Activated T-cell treated with anti-CD3 and anti-CD28 coated beads, Interleukin-2, amount 50 U/mL, for 72 hours (primary cell): ENCODE measurements at places on chromosomes 1 and 21. TPM values are rescaled to one million over a fixed set of nuclear protein-coding genes. Genes with fewer than 3 reads are reported as not detected.
A peak's percentile ranks its signal among the peaks of the same experiment; 100 is the strongest.

Gene NTRK1
- 16.8 TPM for total RNA-seq

Gene DOCK7
- total RNA-seq: 7.6 TPM

Gene FMO3
- total RNA-seq: not detected

Gene S100A2
- total RNA-seq: 1.7 TPM

Gene SPRR2D
- total RNA-seq: not detected

Gene NME7
- total RNA-seq: 6.2 TPM

Gene NLRP3
- 0.38 TPM for total RNA-seq

Gene DESI2
- total RNA-seq: 41.0 TPM

Gene APCS
- not detected for total RNA-seq

Gene ALG14
- 3.4 TPM for total RNA-seq

Gene CR2
- 0.07 TPM for total RNA-seq

Gene VHLL
- total RNA-seq: 0.91 TPM

Gene GJA9
- total RNA-seq: not detected

Gene OR2AK2
- total RNA-seq: not detected

Gene LMX1A
- not detected for total RNA-seq

Gene PGLYRP4
- 0.21 TPM for total RNA-seq

Gene PLEKHG5
- 2.6 TPM for total RNA-seq

DNA sequence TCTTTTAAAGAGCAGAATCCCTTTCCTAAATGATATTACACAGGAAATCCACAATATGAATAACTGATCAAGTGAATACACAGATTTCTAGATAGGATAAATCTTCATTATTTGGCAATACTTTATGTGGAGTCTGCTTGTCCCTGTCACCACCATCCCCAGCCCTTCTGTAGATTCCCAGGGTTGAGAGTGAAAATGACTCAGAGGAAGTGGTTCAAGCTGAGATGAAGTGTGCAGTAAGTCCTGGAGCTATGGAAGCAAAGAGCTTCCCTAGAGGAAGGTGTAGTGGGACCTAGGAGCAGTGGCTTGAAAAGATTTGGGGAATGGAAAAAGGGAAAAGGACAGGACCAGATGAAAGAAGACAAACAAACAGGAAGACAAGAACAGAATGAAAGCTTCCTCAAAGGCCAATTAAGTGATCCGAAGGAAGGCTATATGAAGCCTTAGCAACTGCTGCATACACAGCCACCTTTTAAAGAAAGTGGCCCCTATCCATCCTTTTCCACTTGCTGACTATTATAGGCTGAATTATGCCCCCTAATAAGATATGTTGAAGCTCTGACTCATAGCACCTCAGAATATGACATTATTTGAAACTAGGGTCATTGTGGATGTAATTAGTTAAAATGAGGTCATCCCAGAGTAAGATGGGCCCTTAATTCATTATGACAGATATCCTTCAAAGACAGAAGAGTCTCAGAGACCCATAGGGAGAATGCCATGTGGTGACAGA, 96.5 kb upstream of the CAMK1G start:
- no peak for DNase-seq

GRCh38 chr1:61332196-61332753, 249.9 kb downstream of the NFIA start:
- peak; percentile 68 for DNase-seq

GRCh38 chr1:54314696-54315095, 91.5 kb downstream of the SSBP3 start:
- DNase-seq: no peak

GRCh38 chr1:215147024-215147423, 64.5 kb downstream of the KCNK2 start:
- no peak for DNase-seq

GRCh38 chr1:54172614-54173599, 20.1 kb upstream of the CDCP2 start:
- DNase-seq: no peak

GRCh38 chr1:61570191-61570590, 154.8 kb downstream of the TM2D1 start:
- no peak for DNase-seq

GRCh38 chr1:53372501-53372951, 44.7 kb upstream of the LRP8 start:
- DNase-seq: no peak

DNA sequence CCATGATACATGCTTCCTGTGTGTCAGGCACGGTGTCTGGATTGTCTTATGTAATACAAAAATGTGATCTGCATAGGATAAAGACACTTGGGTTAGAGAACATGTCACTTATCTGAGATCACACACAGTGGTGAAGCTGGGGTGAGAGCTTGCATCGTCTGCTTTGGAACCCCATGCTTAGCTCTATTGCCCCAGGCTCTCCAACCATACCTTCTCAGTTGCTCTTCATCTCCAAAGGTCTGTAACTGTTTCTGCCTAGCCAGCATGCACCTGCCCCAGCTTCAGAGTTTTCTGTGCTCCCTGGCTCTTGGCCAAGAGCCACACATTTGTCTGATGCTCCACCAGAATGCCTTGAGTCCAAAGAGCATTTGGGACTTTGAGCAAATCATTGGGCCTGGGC, 93.9 kb upstream of the COG2 start:
- DNase-seq: no peak

GRCh38 chr1:220326578-220326977, 54.3 kb upstream of the RAB3GAP2 start:
- no peak for DNase-seq

DNA sequence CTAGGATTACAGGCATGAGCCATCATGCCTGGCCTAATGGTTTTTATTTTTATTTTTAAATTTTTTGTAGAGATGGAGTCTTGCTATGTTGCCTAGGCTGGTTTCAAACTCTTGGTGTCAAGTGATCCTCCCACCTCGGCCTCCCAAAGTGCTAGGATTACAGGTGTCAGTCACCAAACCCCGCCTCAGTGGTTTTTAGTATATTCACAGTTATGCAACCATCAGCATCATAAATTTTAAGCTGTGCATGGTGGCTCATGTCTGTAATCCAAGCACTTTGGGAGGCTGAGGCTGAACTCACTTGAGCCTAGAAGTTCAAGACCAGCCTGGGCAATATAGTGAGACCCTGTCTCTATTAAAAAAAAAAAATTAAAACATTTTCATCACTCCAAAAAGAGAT, 28.6 kb downstream of the PIK3CD start:
- no peak for DNase-seq

GRCh38 chr1:27341525-27342252, at the start of gene SYTL1:
Gene SYTL1, plus strand, starts transcription at chr1:27342022. Its CDS starts 3,313 bp downstream, at chr1:27345335.
- DNase-seq: peak; percentile 80

DNA sequence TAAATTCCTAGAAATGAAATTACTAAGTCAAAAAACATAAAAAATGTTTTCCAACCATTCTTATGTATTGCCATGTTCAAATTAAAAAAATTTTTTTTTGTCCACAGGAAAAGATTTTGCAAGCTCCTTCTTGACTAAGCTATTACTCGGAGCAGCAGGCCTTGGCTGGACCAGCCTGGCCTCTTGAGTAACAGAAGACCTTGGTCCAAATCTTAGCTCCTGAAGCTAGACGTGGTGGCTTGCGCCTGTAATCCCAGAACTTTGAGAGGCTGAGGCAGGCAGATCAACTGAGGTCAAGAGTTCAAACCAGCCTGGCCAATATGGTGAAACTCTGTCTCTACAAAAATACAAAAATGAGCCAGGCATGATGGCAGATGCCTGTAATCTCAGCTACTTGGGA, 77.6 kb downstream of the CLSTN1 start:
- no peak for DNase-seq

GRCh38 chr1:22275626-22276395, 132.9 kb upstream of the WNT4 start:
- DNase-seq: peak; percentile 40

GRCh38 chr1:180181048-180181447, 26.4 kb downstream of the QSOX1 start:
- DNase-seq: peak; percentile 22

GRCh38 chr21:44695184-44695583, 1.8 kb upstream of the KRTAP10-12 start:
- no peak for DNase-seq

- DNase-seq: no peak
Measured at GRCh38 chr1:71509051-71509595, 428.3 kb upstream of the ZRANB2 start.

DNA sequence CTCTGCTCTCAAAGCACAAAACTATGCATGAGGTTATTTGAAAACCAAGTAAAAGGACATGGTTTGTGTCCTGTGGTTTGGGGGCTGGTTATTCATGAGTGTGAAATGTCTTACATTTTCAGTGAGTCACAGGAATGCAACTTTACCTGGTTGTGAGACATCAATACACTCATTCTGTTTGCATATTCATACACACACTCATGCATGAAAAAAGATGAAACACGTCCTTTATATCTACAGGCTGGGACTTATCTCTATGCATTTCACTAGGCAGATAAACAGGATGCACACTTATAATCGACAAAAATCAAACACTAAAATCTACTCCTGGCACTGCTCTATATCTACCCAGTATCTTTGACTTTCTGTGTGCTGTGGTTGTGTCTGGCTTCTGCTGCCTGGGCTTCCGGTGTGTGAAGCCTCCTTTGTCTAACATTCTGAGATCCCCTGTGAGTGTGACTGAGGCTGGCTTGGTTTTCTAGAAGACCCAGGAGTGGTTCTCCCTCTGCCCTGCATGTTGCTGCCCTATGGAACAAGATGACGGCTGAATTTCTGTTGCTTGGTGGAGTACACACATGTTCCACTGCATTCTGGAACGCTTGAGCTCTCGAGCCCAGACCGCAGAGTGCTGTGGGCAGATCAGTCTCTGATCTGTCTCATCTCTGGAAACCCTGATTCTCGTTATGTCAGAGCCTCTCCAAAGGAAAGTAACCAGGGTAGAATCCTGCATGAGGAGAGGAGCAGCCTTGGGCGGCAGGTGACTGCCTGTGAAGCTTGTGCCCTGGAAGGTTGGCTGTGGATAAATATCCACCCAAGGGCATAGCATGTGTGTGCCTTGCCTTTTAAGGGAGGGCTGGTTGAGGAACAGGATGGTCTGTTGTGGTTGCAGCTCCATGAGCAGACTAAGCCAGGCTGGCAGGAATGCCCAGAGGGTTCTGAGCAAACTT, 19.7 kb upstream of the FASLG start:
- peak; percentile 92 for DNase-seq

GRCh38 chr1:211932231-211932932, 101.8 kb upstream of the LPGAT1 start:
- no peak for DNase-seq

GRCh38 chr1:106680216-106680615, 376.3 kb upstream of the PRMT6 start:
- DNase-seq: no peak

DNA sequence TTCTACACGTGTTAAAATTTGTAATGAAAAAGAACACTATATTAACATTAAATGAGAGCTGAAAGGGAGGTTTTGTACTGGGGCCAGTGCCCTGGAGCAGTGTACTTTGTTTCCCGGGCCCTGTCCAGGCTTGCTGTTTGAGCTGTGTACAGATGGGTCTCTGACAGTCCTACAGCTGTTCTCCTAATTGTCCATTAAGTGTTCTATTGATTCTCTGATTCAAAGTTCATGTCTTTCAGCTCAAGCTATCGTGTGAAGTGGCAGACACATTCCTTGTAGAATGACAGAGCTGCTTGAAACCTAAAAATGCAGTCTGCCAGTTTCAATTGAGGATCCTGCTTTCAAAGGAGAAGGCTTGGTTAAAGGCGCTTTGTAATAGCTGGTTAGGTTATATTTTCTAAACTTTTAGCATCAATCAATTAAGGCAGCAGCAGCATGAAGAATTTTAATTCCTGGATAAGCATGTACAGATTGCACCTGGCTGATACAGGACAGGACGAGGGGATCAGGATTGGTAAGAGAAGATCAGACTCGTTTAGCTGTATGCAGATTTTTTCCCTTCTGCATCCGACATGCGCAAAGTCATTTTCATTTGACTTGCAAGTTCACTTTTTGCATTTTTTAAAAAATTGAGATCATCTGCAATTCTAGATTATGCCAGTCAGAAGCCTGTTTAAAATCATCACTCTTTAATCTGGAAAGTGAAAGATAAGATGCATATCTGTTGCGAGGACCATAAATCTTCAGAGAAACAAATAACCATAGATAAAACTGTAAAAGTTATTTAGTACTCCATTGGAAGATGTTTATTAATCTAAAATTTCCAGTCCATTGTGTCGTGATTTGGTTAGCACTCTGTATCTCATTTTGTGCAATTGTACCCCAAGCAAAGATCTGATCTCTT, 98.5 kb downstream of the ATG4C start:
- DNase-seq: no peak

DNA sequence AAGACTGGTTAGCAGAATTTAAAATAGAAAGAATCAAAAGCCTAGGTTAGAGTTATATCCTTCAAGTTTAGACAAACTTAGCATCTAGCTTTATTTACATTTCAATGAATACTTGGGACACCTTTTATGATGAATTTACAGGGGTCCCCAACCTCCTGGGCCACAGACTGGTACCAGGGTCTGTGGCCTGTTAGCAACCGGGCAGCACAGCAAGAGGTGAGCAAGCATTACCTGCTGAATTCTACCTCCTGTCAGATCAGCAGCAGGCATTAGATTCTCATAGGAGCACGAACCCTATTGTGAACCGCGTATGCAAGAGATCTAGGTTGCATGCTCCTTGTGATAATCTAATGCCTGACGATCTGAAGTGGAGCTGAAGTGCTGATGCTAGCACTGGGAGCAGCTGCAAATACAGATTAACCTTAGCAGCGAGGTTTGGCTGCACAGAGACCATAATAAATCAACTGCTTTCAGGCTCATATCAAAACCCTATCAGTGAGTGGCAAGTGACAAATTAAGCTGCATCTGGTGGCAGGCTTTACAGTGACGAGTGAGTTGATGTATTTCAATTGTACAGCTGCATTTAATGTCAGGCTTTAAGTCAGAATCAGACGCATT, 82.0 kb downstream of the UCHL5 start:
- DNase-seq: no peak

DNA sequence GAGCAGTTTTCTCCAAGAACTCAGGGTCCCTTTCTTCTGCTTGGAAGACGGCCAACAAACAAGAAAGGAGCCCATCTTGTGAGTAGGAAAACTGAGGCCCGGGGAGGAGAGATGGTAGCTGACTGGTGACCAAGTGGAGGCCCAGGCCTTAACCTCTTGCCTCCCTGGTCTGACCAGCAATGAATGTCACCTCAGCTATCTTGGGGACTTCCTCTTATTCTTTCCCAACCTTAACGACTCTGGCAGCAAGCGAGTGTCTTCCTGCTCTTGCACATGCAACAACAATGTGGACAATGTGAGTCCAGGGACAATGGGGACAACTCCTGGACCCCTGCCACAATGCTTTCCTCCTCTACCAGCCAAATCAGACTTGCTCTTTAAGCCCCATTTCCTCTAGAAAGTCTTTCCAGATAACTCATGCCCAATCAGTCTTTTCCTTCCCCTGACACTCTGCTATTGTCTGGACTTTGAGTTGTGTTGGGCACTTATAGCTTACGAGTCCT, 12.6 kb downstream of the HSPG2 start:
- no peak for DNase-seq

- DNase-seq: no peak
Measured at GRCh38 chr21:33432496-33432895, 29.3 kb downstream of the IFNGR2 start.
